NCI-H2081 treated with DMSO at 0.1 percent for 48 hours (cell line): ENCODE measurements at places on chromosomes 2 and 18.

GRCh38 chr2:186220409-186220808 is 265.7 kb upstream of the ZC3H15 start:
- DNase-seq: no peak

- no peak for DNase-seq
Measured at GRCh38 chr2:111534910-111535352, 349.1 kb downstream of the ANAPC1 start.

- no peak for DNase-seq
Measured at GRCh38 chr2:12552092-12552491, 164.6 kb upstream of the TRIB2 start.

GRCh38 chr2:106703161-106703560 is 182.8 kb downstream of the ST6GAL2 start:
- DNase-seq: no peak

DNA sequence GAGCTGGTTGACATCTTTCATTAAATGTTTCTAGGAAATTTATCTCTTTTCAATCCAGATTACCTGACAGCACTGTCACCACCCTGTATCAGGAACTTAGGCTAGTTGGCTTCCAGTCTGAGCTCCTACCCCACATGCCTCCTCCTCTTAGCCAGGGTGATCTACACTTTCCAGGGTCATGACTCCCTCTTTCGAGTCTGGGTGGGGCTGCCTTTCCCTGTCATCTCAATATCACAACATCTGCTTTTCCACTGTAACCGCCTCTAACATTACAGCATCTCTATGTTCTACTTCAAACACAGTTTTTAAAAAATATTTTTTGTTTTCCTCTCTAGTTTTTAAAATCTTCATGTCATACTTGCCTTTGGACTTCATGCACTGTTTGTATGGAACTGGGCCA is 129.2 kb downstream of the RBMS1 start:
- no peak for DNase-seq

GRCh38 chr2:224882291-224883171 is 159.7 kb downstream of the DOCK10 start:
- DNase-seq: no peak

GRCh38 chr2:239158641-239159475 is 242.0 kb downstream of the HDAC4 start:
- no peak for DNase-seq

- DNase-seq: no peak
Measured at GRCh38 chr2:177460973-177461585, 68.5 kb downstream of the AGPS start.

DNA sequence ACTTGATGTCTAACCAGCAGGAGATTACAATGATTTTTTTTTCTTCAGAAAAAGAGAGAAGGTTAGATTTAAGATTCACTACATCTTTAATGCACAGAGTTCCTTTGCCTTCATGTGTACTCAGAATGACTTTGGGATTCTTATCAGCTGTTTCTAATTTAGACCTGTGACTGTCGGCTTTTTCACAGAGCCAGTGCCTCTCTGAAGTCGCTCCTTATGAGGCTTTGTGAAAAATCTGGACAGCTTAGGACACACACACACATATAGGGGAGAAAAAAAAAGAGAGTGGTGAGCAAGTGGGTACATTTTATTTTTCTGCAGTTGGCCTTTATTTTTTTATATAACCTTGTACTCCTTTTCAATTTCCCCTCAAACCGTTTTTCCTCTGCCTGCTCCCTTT is 893.1 kb upstream of the CELF4 start:
- no peak for DNase-seq

GRCh38 chr18:69208545-69208944 is 192.1 kb upstream of the DOK6 start:
- no peak for DNase-seq

GRCh38 chr2:68172521-68172920 is 14.8 kb downstream of the PNO1 start:
- DNase-seq: no peak

- no peak for DNase-seq
Measured at GRCh38 chr2:88660622-88661021, 30.9 kb upstream of the RPIA start.

DNA sequence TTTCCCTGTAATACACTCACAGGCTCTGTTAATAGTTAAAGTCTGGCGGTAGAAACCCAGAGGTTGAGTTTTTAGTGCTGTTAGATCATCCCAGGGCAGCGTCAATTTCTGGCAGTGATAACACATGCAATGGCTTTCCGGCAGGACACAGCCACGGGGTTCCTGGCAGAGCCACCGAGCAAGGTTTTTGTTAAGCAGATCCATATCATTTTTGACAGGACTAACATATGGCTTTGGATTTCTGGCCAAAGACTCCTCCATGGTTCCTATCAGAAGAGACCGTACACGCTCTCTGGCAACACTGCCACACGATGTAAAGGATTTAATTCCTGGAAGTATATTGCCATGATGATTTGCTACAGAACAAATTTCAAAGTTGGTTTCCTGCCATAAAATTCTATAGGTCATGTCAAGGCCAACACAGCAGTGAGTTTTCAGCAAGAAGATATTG is 854.3 kb downstream of the LRRTM4 start:
- DNase-seq: no peak

DNA sequence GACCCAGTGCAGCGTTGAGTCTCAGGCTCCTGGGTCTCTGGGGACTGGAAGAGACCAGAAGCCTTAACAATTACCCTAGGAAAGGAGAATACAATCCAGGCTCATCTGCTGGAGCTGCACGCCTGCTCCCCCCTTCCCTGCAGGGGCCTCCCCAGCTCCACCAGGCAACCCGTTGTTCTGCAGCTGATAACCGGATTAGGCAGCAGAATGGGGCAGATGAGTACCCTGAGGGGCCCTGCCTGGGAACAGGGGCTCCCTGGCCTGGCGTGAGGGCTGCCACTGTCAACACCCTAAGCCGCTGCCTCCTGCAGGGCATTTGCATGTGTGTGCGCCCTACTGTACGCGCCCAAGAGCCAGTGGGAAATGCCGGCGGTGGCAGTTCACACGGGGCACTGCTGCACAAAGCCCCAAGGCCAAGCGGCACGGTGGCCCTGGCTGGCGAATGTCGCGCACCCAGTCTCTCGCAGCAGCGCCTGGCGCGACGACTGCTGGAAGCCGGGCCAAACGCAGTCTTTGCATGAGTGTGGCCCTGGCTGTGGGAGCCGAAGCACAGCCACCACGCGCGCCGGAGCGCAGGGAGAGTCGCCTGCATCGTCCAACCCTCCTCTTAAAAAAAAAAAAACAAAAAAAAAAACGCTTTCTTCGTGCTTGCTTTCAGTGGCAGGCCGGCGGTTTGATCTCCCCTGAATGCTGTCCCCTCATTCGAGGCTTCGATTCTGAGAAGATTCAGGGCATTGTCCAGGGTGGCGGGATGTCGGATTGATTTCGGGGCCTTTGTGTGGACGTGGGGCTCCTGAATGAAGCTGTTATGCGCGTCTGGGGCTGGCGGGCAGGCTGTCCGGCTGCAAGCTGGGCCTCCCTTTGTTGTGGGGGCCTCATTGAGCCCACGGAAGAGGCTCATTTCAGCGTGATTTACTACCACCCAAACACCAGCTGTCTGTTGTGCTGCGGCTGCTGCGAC is 63.8 kb downstream of the SETBP1 start:
- DNase-seq: no peak

DNA sequence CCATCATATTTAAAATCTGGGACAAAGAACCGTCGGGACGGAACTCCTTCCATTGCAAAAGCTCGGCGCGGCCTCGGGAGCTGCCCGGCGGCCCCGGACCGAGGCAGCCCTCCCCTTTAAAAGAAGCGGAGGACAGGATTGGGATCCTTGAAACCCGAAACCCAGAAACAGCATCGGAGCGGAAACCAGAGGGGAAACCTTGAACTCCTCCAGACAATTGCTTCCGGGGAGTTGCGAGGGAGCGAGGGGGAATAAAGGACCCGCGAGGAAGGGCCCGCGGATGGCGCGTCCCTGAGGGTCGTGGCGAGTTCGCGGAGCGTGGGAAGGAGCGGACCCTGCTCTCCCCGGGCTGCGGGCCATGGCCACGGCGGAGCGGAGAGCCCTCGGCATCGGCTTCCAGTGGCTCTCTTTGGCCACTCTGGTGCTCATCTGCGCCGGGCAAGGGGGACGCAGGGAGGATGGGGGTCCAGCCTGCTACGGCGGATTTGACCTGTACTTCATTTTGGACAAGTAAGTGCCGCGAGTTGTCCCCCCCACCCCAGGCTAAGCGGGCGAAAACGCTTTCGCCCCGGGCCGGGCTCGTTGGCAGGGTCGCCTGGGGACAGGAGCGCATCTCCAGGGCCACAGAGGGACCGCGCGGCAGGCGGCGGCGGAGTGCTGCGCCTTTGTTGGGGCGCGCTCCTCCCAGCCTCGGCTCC is at the start of gene ANTXR1:
Gene ANTXR1 (plus strand): TSS at position 38 of the 698 bp plus-strand sequence. CDS start 321 bp downstream, at position 359.
- DNase-seq: no peak

DNA sequence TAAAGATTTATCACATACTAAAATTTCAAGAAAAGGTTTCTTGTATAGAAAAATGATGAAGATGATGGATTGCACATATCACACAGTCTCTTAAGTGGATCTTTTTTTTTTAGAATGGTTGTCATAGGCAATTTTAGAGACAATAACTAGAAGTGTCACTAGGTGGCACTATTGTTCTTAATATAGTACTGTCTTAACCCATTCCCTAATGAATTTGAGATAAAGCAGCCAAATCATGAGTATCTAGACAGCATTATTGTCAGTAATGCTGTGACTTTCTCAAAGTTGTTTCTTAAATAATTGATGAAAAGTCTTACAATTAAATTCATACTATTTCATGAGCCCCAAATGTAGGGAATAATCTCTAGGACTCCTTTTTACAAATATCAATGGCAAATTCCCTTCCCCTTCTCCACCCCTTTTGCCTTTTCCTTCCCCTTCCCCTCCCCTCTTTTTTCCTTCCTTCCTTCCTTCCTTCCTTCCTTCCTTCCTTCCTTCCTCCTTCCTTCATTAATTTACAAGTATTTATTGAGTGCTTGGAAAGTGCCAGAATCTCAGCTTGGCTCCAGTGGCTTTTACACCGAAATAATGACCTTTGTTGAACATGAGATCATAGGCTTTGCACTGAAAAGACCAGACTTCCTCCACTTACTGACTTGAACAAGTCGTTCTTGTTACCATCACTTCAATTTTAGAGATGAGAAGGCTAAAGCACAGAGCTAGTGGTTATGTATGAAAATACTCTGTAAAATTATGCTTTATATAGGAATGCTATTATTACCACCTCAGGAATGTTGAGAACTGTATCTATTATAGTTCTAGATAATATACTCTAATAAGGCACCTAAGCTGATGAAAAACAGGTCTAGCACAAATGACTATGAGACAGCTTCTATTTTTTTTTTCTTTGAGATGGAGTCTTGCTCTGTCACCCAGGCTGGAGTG is 19.8 kb downstream of the MYL12B start:
- DNase-seq: peak; percentile 62

GRCh38 chr2:5988120-5988519 is 295.9 kb downstream of the SOX11 start:
- DNase-seq: no peak

DNA sequence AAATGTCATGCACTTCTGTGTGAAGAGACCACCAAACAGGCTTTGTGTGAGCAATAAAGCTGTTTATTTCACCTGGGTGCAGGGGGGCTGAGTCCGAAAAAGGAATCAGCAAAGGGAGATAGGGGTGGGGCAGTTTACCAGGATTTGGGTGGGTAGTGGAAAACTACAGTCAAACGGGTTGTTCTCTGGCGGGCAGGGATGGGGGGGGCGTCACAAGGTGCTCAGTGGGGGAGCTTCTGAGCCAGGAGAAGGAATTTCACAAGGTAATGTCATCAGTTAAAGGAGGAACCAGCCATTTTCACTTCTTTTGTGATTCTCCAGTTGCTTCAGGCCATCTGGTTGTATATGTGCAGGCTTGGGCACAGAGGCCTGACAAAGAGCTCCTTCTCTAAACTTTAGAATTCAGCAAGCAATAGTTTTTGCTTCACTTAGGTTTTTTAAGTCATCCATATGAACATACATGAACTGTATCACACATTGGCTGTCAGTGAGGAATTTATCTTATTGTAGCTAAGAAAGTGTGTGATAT is 17.5 kb upstream of the ALPK2 start:
- no peak for DNase-seq

- DNase-seq: no peak
Measured at GRCh38 chr18:45441110-45441847, 174.0 kb upstream of the SLC14A2 start.

DNA sequence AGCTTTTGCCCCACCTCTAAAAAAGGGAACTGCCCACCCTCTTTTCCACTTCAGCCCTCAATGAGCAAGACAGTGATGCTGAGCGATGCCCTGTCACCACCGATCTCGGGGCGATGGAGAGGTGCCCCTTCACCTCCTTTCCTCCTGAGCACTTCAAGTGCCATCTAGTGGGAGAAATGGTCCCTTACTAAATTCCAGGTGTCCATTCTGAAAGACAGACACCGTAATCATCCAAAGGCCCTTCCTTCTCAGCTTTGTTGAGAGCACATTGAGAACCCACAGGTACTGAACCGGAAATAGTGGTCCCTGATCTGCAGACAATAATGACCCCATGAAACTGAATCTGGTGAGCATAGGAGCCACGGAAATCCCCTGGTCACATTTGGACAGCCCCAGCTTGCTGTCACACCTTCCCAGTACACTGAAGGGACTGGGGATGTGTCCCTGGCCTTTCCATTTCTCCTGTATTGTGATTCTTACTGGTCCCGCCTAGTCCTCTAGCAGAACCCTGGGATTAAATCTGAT is 38.5 kb downstream of the KCTD18 start:
- DNase-seq: peak; percentile 3

GRCh38 chr2:201203916-201204654 is 21.1 kb downstream of the CASP10 start:
- DNase-seq: no peak

- no peak for DNase-seq
Measured at GRCh38 chr2:68417926-68418325, 49.2 kb downstream of the FBXO48 start.

GRCh38 chr2:196558497-196558896 is 81.0 kb upstream of the CCDC150 start:
- no peak for DNase-seq
